ENCODE measurements at places on chromosomes 5 and 9. TPM values are rescaled to one million over a fixed set of nuclear protein-coding genes. Genes with fewer than 3 reads are reported as not detected.

The PURA gene
- 8.6 TPM for total RNA-seq

The SHOC1 gene
- total RNA-seq: not detected

The EIF4E1B gene
- not detected for total RNA-seq

The PCDHAC1 gene
- 0.11 TPM for total RNA-seq

The LECT2 gene
- total RNA-seq: not detected

The OBP2B gene
- total RNA-seq: not detected

The PTGES gene
- 0.65 TPM for total RNA-seq

The SLC12A2 gene
- 36.5 TPM for total RNA-seq
